Daoy (cell line): ENCODE measurements at places on chromosomes 7 and 10. TPM values are rescaled to one million over a fixed set of nuclear protein-coding genes. Genes with fewer than 3 reads are reported as not detected.
A peak's percentile ranks its signal among the peaks of the same experiment; 100 is the strongest.

HOXA6 gene
- total RNA-seq = 0.92 and 4.2 TPM in 2 replicates

ZNF775 gene
- total RNA-seq = 9.1 and 18.2 TPM in 2 replicates

OPN1SW gene
- total RNA-seq = not detected in 2 replicates

NT5C2 gene
- total RNA-seq = 33.6 and 34.2 TPM in 2 replicates

ECHDC3 gene
- 7.9 TPM in 2 replicates for total RNA-seq

ABHD11 gene
- total RNA-seq = 24.2 and 30.0 TPM in 2 replicates

ATRNL1 gene
- 5.1 and 7.1 TPM in 2 replicates for total RNA-seq

ACSL5 gene
- 16.1 and 18.3 TPM in 2 replicates for total RNA-seq

COL13A1 gene
- total RNA-seq = 13.0 and 19.5 TPM in 2 replicates

CDNF gene
- not detected in 2 replicates for total RNA-seq

C10orf105 gene
- total RNA-seq = not detected in 2 replicates

GIMAP1 gene
- total RNA-seq = under 0.01 TPM in 1 of 2 replicates, not detected in the other

CABCOCO1 gene
- total RNA-seq = 0.57 TPM in 1 of 2 replicates, not detected in the other

EMX2 gene
- 0.57 and 3.9 TPM in 2 replicates for total RNA-seq

- DNase-seq = no peak
These were observed 151.3 kb downstream of the REEP3 start for GRCh38 chr10:63672491-63672890.

GRCh38 chr7:43585562-43585961 is 2.7 kb downstream of the STK17A start:
- DNase-seq = peak; percentile 61

DNA sequence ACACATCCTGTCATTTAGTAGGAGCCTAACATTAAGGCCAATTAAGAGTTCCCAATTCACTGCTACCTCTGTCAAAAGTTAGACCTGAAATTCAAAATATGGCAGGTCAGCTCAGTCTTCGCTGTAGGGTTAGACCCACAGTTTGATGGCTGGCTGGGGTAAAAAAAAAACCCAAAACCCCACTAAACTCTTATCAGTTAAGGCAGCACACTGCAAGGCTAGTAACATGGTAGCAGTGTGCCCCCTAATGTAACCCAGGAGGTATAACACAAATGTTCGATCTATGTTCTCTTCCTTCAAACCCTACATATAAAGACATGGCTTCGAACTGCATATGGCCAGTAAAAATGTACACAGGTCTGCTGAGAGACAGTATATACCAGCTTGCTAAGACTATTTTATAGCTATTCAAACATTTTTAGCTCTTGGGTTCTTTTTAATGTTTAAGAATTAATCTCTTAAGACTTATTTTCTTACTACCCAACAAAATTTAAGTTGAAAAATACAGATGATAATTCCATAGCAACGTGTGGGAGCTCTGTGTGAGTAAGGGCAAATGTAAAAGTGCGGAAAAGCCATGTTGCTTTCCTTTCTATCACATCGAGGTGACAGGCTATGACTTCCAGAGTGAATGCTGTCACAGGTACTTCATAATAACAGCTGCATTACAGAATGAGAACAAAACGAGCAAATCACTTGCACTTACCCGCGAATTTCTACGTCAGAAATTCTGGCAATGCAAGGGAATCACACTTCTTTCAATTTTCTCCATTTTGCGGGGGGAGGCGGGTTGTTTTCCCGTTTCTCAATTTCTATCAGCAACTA is 168.4 kb upstream of the IMMP2L start:
- peak; percentile 50 for DNase-seq

DNA sequence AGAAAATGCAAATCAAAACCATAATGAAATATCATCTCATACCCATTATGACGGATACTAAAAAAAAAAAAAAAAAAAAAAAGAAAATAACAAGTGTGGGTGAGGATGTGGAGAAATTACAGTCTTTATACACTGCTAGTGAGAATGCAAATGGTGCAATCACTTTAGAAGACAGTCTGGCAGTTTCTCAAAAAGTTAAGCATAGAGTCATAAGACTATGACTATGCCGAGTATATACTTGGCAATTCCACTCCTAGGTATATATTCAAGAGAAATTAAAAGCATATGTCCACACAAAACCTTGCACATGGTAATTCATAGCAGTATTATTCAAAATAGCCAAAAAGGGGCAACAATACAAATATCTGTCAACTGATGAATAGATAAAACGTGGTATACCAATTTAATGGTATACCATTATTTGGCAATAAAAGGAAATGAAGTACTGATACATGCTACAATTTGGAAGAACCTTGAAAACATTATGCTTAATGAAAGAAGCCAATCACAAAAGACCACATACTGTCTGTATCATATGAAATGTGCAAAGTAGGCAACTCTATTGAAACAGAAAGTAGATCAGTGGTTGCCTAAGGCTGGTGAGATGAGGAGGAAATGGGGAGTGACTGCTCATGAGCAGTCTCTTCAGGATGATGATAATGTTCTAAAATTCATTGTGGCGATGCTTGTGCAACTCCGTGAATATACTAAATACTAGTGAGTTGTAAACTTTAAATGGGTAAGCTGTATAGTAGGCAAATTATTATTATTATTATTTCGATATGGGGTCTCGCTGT is 90.1 kb upstream of the NANOS1 start:
- no peak for DNase-seq

DNA sequence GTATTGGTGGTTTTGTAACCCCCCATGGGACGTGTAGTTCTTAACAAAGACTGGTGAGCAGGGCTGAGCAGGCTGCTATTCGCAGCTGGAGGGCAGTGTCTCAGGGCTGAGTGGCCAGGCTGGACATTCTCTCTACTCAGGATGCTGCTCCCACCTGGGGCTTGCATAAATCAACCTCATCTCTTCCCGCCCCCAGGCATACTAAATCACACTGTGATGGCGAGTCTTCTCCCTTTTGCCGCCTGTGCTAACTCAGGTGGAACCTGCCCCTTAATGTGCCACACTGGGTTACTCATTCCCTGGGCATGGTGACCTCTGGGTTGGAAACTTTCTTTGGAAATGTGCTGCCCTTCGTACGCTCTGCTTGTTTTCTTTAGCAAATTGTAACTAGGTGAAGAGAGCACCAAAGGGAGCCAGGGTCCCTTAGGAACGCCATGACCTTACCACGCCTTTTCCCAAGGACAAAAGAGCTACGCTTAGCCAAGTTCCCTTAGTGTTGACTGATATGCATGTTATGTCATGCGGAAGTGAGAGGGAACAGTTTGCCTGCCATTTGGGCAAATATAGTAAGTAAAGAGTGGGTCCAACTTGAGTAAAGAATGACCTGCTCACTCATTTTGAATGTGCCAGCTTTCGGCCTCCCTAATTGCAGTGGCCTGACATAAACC is 40.4 kb upstream of the COBL start:
- DNase-seq = no peak

DNA sequence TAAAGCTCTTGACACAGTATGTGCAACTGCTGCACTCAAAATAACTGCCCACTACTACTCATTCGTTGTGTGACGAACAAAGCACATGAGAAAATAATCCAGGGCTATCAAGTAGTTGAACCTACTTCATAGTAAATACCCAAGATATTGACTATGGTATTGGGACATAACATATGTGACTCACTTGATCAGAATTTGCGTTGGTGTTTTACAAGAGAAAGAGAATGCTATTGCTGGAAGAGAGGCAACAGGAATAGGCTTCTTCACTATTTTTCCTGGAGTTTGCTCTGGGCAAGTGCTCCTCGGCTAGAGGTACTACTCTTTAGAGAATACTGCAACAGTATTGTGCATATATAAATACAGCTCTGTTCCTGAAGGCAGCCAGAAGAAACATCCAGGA is 2.5 kb downstream of the DGKB start:
- no peak for DNase-seq

DNA sequence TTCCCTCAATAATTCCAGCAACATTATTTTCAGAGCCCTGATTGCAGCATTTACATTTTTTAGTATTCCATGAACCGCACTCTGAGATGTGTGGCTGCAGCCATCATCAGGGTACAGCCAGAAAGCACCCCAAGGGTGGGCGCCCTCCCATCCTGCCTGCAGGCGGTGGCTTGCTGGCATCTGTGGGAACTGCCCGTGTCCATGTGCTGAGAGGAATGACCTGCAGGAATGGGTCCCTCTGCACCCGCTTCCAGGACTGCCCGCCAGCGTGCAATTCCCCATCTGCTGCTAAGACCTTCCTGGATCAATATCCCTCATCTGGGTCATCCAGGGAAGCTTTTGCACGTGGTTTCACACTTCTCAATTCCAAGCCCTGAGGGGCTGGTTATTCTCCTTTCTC is 32.8 kb upstream of the NUB1 start:
- DNase-seq = no peak

- peak; percentile 43 for DNase-seq
These were observed 322.4 kb downstream of the HGF start for GRCh38 chr7:81447351-81447952.

DNA sequence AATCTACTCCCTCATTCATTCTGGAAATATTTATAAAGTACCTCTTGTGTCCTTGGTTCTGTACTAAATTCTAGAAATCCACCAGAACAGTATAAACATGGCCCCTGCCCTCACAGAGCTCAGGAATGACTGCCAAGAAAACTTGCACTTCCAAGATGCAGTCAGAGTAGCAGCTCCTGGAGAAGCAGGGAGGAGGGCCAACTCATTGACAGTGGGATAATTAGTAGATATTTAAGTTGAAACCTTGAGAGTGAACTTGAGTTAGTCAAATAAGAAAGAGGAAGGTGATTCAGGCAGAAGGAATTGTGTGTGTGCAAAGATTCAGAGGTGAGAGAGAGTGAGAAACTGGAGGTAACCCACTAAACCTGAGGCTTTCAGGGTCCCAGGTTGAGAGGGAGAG is 182.2 kb upstream of the INHBA start:
- DNase-seq = peak; percentile 70

DNA sequence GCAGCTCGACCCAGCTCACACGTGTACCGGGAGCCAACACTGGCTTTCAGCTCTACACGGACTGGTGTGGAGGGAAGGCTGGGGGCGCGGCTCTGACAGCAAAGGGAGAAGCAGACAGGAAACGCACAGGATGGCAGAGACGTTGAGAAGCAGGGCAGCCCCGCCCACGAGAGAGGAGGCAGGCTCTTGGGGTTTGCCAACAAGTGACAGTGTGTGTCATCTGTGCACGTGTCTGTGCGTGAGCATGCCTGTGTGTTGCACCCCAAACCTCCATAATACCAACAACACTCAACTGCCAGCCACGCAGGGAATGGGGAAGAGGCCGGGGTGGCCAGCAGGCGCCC is 64.4 kb upstream of the PDGFA start:
- DNase-seq = no peak

- no peak for DNase-seq
These were observed 10.6 kb downstream of the AUTS2 start for GRCh38 chr7:69608878-69609277.

GRCh38 chr7:72152161-72153131 is 259.7 kb downstream of the CALN1 start:
- DNase-seq = no peak

DNA sequence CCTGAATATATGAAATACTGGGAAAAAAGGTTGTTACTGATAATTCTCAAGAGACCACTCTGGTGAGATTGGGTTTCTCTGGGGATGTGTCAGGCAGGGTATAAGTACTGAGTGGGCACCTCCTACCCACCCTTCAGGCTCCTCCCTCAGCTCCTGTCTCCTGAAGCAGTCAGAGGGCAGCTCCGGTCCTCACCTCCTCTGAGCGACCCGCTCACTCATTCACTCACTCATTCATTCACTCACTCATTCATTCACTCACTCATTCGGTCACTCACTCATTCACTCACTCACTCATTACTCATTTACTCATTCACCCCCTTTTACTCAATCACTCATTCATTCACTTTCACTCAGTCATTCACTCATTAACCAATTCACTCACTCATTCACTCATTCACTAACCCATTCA is 6.9 kb upstream of the PFKP start:
- no peak for DNase-seq

- DNase-seq = peak; percentile 3
These were observed 27.8 kb downstream of the ZNF33A start for GRCh38 chr10:38038107-38038931.

- no peak for DNase-seq
These were observed 37.6 kb downstream of the UNC5B start for GRCh38 chr10:71249996-71250395.

- DNase-seq = no peak
These were observed 3.5 kb downstream of the FOXP2 start for GRCh38 chr7:114418117-114418516.

DNA sequence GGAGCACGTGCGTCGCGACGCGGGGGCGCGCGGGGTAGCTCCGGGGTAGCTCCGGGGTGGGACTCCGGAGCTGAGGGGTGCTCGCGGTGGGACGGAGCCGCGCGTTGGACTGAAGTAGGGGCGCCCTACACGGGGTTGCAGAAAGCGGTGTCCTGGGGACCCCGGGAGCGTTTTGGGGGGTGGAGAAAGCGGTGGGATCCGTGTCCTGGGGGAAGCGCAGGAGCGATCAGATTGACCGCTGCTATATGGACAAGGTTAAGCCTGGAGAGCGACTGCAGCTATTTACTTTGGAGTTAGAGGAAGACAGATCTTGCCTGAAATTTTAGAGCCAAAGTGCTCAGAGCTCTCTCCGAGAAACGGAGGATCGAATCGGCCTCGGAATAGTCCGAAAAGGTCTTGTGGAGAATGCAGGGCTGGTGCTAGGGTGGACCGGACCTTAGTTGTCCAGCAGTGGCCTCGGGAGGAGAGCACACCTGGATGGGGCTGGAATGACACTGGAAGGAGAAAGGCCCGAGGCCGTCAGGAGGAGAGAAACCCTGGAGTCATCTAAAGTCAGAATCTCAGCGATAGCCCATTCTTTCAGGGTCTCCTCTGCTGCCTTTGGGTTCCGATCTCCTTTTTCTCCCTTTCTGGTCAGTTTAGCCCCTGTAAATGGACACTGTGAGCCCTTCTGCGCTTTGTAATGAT is 564 bp downstream of the PDSS1 start:
- no peak for DNase-seq

- no peak for DNase-seq
These were observed 6.9 kb downstream of the PFKP start for GRCh38 chr10:3074145-3074665.

DNA sequence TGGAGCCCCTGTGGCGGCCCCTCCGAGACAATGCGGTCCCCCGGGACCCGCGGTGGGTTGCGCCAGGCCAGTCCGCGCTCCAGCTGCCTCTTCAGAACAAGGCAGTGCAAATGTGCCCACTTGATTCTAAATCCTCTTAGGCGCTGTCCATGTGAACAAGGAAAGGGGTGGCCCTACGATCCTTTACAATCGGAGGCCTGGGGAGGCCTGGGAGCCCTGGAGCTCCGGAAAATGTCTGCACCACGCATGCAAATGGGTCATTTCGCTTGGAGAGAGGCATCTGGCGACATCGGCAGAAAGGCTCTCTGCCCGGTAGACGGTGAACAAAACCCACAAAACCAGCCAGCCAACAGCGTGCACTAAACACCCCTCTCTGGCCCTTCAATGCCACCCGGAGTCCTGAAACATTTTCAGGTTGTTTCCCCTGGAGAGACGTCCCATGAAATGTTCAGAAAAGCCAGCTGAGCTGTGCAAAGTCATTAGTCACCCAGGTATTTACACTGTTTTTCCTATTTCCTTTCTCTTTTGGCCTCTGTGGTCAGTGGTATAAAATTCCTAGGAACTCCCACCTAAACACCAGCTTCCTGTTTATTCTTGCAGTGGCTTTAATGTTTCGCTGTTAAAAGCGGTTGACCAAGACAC is 102.8 kb upstream of the ZNF438 start:
- DNase-seq = peak; percentile 65
